ENCODE measurements at places on chromosomes 2 and 18.

DNA sequence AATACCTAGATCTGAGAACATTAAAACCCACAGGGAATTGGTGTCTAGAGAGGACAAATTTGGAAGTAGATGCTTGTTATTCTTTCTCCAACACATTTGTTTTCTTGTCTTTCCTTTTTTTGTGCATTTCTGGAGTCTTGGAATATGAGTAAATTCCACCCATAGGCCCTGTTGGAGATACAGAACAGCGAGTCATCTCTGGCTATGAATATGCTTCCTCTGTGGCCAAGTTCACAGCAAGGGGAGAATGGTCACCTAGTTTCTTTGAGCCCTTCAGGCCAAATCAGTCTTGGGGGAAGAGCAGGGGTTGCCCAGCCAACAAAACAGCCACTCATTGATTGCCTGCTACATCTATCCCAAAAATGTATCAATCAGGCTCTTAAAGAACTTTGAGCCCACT, 31.3 kb downstream of the SP140L start:
- DNase-seq, result no peak

DNA sequence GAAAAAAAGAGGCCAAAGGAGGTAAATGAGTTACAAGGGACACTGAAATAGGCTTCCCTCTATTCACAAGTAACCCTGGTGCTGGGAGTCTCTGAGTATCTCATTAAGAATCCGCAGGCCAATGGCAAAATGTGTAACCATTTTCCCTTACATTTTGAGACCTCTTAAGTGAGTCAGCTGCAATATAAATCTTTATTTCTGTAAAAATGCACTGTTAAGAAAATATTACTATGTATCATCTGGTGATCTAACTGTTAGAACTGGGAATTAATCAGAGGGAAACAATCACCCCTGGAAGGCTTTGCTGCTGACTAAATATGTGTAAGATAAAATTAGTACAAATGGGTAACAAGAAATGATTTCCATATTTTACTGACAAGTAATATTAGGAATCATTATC, 483.1 kb upstream of the CHST9 start:
- no peak for DNase-seq

GRCh38 chr2:30255466-30256408, 24.4 kb downstream of the LBH start:
- no peak for DNase-seq

GRCh38 chr2:241870611-241871537, 1.3 kb downstream of the RTP5 start:
- DNase-seq, result no peak

DNA sequence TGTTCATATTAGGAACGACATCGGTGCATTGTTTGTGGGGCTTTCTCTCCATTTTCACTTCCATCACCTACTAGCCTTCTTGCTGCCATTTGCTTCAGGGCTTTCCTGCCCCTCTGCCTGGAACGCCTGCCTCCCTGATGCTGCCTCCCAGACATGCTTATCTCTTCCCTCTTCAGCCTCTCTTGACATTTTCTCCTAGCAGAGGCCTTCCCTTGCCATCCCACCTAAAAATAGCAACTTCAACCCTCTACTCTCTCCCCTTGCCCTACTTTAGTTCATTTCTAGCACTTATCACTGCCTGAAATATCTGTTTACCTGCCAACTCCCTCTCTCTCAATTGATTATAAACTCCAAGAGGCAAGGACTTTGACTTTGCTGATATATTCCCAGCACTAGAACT, 210.3 kb downstream of the SP3 start:
- DNase-seq, result no peak

DNA sequence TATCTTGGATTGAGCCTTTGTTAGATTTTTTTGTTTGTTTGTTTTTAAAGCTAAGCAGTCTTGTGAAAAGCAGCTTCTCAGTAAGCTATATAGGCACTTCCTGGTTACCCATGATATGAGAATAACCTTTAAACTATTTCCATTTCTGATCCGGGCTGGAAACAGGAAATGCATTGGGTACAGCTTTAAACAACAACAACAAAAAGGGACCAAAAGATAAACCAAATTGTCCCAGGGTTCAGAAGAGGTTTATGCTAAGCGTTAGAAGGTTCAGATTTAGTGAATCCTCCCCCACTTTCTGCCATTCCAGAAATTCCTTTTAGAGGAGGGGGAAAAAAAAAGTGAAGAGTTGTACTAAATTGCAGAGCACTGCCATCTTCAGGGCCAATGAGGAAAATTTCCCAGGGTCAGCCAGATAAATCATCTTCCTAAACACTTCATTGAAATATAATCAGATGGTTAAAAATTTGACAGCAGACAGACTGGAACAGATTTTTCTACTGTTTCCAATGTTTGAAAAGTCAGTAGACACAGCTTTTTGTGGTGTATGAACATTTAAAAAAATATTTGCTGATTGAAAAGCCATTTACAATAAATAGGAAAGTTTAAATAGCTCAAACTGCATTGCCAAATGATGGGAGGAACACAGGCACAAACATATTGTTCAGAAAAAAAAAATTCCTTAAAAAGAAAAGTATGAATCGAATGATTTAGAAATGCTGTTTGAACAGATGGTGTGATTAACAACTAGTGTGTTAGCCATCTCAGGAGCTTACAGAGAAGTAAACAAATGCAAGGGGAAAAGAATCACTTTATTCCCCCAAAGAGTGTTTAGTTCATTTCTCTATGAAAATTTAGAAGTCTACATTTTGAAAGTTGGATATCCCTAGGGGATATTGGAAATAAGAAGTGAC, 189.9 kb upstream of the TANK start:
- DNase-seq, result no peak

DNA sequence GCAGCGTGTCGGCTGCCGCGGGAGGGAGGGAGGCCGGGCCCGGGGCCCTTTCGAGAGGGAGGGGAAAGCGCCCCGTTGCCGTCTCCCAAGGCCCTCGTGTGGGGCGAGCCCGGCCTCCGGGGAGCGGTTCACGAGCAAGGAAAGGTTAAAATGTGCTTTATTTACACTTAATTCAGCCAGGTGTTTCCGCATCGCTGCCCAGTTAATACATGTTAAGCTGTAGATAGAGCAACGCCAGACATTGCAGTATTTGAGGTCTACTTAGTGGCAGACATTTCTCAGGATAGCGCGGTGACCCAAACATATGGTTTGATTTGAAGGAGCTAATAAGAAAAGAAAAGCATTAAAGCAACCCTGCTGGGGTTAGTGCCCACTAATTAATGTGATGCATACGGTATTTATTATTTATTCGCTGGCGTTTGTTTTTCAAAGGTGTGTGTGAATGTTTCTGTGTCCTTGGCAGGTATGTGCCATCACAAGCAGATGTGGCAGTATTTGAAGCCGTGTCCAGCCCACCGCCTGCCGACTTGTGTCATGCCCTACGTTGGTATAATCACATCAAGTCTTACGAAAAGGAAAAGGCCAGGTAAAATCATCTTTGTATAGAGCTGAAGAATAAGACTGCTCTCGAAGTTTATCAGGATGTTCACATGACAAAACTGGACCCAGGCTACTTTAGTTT, 571 bp downstream of the EEF1B2 start:
- no peak for DNase-seq
